ENCODE measurements at places on chromosomes 1 and 21.
A peak's percentile ranks its signal among the peaks of the same experiment; 100 is the strongest.

- no peak for DNase-seq
Measured at GRCh38 chr1:20134995-20135394, 4.1 kb upstream of the PLA2G2F start.

DNA sequence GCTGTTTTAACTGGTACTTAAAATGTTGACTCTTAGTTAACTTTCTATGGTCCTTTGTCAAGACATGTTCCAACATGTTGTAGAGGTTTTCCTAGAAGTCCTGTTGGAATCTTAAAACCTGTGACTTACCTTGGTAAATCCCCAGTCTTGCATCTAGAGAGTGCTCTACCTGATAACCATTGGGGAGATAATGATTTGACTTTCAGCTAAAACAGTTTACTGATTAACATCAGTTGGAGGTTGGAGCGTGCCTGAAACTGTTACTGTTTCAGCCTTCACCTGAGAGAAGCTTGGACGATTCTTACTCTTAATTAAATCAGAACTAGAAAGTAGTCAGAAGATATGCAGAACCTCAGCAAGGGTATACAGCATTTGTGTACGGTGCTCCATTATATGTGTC, 8.8 kb downstream of the MDM4 start:
- no peak for DNase-seq

DNA sequence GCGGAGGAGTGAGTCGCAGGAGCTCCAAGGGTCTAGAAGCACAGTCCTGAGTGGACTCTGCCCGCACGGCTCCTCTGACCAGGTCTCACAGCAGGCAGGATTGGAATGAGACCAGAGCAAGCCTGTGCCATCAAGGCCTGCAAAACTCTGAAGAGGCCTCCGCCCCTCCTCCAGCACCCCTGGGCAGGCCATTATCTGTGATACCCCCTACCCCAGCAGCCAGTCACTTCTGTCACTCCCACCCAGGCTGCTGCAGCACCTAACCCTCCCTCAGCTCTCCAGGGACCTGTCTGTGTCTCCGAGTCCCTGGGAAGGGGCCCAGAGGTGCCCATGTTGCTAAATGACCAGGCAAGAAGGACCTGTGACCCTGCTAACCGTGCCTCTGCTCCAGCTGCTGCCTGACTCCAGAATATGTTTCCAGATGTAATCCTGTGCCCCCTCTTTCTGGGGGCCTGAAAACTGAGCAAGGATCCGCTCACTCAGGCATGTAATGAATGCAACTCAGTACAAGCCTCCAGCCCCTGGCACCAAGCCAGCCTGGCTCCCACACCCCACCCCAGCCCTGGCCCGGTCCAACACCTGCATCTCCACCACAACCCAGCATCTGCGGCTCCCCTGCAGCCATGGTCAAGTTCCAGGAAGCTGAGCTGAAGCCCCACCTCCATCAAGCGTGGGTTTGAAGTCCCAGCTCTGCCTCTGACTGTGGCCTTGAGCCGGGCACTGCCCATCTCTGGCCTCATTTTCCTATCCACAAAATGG, 22.1 kb upstream of the COL16A1 start:
- DNase-seq: no peak

GRCh38 chr1:215635827-215636226, 68.7 kb downstream of the KCTD3 start:
- DNase-seq: no peak

GRCh38 chr1:234619071-234619480, 9.1 kb upstream of the IRF2BP2 start:
- no peak for DNase-seq

- DNase-seq: no peak
Measured at GRCh38 chr1:90763506-90763905, 46.4 kb upstream of the BARHL2 start.

- peak; percentile 29 for DNase-seq
Measured at GRCh38 chr1:52002038-52002917, 11.8 kb upstream of the RAB3B start.

- no peak for DNase-seq
Measured at GRCh38 chr1:195113471-195113870, 1494.8 kb downstream of the KCNT2 start.

GRCh38 chr1:36342426-36343185, 19.2 kb upstream of the EVA1B start:
- peak; percentile 16 for DNase-seq

DNA sequence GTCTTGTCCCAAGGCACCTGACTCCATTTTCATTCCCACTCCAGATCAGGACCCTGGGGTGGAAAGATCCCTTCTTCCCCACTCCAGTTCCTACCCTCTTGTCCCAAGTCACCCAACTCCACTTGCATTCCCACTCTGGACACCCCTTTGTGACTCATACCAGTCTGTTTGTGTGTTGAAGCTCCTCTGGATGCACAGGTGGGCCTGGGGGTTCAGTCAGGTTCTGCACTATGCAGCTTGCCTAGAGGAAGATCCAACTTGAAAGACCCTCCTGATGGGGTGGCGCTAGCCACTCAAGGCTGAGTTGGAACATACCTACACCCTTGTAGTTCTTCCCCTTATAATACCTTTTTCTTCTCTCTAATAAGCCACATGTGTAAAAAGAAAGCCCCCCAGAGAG, 9.8 kb upstream of the ANKRD35 start:
- DNase-seq: no peak
